CD4-positive, CD25-positive, alpha-beta regulatory T cell (primary cell): ENCODE measurements at places on chromosomes 16 and 17. TPM values are rescaled to one million over a fixed set of nuclear protein-coding genes. Genes with fewer than 3 reads are reported as not detected.

Gene ANKFN1
- total RNA-seq = not detected

Gene KCNJ2
- 0.22 TPM for total RNA-seq

Gene GJD3
- not detected for total RNA-seq

Gene SLC35G6
- not detected for total RNA-seq

Gene CCL8
- not detected for total RNA-seq

Gene HAGHL
- 15.6 TPM for total RNA-seq

Gene CHST4
- not detected for total RNA-seq

Gene MRPL45
- 12.8 TPM for total RNA-seq

Gene PLEKHG4
- total RNA-seq = 10.0 TPM
